ENCODE measurements at places on chromosomes 3 and 15.
A peak's percentile ranks its signal among the peaks of the same experiment; 100 is the strongest.

- DNase-seq: no peak
These were observed 251.9 kb upstream of the HES1 start for GRCh38 chr3:193884027-193884426.

DNA sequence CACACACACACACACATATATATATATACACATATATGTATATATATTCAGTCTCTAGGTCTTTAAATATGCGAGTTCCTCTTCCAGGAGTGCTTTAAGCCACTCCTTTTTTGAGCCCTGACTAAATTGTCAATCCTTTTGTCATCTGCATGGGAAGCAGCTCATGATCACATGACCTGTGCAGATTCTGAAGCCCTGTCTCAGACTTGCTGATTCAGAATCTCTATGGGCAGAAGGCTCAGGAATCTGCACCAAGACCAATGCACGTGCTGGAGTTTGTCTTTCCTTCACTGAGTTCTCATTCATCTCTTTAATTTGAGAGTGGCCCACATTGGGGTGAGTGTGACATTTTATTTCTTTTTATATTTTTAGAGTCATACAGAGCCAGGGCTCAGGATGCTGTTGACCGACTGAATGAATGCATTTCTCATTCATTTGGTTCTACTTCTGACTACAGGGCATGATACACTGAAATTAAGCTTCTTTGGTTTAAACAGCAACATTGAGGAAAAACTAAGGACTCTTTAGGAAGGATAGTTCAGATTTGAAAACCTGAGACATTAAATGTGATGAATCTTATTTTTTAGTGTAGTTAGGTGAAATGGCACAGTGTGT lies 307.5 kb downstream of the EDEM1 start:
- DNase-seq: no peak

DNA sequence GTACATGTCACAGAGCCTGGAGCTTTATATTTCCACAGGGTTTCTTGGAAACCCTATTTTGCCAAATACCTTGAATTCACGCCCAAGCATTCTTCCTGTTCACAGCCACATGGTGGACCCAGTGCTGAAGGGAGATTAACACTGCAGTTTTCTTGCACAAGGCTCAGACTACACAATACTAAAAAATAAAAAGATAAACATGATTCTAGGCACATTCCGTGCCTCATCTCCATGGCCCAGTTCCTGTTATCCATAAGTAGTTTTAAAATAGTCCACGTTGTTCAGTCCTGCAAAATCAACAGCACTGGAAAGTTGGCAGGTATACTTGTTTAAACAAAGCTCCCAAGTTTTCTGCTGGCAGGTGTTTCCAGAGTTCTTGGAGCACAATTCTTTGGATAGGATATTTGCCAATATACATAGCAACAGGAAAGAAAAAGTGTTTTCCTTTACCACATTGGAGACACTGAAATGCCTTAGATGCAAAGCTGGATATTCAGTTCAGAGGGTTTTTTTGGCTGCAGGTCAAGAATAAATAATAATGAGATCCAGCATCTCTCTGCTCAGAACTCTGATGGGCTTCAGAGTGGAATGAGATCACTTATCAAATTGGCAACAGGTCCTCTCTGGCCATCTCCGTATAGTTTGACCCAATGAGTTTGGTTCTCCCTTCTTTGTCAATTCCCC lies 88.1 kb upstream of the TGFBR2 start:
- DNase-seq: peak; percentile 52

DNA sequence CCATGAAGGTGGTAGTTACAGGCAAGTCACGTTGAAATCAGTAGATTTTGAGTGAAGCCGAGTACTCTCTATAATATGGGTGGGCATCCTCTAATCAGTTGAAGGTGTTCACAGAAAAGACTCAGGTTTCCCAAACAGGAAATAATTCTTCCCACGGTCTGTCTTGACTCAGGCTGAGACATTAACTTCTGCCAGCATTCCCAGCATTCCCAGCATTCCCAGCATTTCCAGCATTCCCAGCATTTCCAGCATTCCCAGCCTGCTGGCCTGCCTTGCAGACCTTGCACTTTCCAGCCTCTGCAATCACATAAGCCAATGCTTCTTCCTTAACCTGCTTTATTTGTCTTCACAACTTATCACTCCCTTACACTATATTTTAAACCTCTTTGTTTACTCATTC lies 542.3 kb upstream of the ROBO2 start:
- no peak for DNase-seq

DNA sequence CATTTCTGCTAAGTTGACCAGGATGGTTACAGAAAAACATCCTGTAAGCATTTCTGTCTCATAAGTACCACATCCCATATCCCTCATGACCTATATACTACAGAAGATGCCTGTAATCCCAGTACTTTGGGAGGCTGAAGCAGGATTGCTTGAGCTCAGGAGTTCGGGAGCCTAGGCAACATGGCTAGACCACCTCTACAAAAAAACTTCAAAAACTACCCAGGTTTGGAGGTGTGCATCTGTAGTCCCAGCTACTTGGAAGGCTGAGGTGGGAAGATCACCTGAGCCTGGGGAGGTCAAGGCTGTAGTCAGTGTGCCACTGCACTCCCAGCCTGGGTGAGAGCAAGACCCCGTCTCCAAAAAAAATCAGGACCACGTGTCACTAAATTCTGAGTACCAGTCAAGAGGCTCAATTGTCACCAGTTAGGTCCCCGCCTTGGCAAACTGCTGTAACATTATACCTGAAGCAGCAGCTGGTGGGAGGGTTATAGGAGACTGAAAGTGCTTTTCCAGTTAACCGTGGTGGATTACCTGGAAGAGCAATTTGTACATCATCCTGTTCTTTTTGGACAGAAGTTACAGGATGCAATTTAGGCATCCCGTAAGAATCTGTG lies 6.2 kb downstream of the RPL32 start:
- no peak for DNase-seq
